ENCODE measurements at places on chromosomes 4 and X. TPM values are rescaled to one million over a fixed set of nuclear protein-coding genes. Genes with fewer than 3 reads are reported as not detected.

DNA sequence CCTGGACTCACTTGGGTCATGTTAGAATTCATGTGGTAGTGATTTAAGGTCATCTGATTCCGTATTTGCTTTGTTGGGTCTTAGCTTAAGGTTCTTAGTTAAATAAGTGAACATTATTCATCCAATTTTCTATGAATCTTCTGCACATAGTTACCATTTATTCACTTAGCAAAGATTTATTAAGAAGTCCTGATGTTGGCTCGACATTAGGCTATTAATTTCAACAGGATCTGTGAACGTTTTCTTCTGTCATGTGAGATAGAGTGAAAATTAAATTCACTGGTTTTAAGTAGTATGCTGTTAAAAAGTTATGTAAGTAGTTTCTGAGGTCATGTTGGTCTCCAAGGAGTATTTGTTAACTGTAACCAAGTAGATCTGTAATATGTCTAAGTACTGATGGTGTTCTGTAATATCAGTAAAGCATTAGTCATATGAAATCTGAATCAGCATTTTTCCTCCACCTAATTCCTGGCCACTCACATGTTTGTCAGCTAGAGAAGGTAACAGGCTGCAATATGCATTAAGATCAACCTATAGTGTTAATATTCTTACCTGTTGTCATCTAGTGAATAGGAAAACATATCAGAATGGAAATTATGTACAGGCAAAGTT lies 155.6 kb downstream of the PCDH7 start:
- H3K4me1 ChIP-seq, result no peaks in the 10 kb centered on the region
- no peak overlapping the region for H3K27ac ChIP-seq
- H3K27me3 ChIP-seq, result no peaks in the 10 kb centered on the region
- no peak for DNase-seq
- H3K4me3 ChIP-seq, result no peak overlapping the region

DNA sequence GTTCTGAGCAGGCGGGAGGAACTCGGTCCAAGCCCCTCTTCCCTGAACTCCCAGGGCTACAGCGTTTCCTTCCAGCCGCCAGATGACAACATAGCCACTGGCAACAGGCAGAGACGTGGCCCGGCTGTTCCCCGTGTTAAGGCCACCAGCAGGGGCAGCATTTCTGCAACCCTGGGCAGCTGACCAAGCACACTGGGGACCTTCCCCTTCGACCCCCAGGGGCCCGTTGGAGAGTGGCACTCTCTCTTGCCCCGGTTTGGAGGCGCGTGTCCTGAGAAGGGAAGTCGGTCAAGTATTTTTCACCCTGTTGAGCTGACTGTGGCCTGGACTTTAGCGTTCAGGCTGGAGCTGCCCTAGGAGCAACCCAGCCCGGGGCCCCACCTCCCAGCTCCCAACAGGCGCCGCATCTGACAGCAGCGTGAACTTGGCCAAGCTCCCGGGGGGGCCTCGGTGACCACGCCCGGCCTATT lies 37.6 kb downstream of the ZBTB49 start:
- no peak overlapping the region for H3K27ac ChIP-seq
- H3K27me3 ChIP-seq, result no peaks in the 10 kb centered on the region
- H3K4me3 ChIP-seq, result no peak overlapping the region
- no peaks in the 10 kb centered on the region for H3K4me1 ChIP-seq
- DNase-seq, result no peak
- H3K36me3 ChIP-seq, result no peaks in the 10 kb centered on the region

DNA sequence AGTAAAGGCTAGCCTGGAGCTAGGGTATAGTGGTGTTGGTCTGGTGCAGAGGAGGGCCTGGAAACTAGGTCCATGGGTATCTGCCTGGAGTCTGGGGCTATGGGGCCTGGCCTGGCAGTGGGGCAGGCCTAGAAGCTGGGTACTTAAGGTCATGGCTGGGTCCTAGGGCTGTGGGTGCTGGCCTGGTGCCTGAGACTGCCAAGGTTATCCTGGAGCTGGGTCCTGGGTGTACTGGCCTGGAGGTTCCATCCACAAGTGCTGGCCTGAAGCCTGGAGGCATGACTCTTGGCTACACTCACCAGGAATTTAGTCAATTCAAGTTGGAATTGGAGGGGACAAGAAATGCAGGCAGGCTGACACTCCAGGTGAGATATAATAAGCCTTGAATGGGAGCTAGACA lies 108.4 kb upstream of the ZCCHC13 start:
- no peak overlapping the region for H3K27ac ChIP-seq
- no peaks in the 10 kb centered on the region for H3K27me3 ChIP-seq
- no peak for DNase-seq
- H3K4me3 ChIP-seq, result no peak overlapping the region

DNA sequence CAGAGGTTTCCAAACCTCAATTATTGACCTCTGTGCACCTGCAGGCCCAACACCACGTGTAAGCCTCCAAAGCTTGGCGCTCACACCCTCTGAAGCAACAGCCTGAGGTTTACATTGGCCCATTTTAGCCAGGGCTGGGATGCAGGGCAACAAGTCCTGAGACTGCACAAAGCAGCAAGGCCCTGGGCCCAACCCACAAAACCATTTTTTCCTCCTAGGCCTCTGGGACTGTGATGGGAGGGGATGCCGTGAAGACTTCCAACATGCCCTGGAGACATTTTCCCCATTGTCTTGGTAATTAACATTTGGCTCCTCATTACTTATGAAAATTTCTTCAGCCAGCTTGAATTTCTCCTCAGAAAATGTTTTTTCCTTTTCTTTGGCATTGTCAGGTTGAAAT lies 54.9 kb upstream of the CNKSR2 start:
- no peak for DNase-seq
- H3K27ac ChIP-seq, result no peak overlapping the region
- H3K4me3 ChIP-seq, result no peak overlapping the region
- H3K27me3 ChIP-seq, result no peaks in the 10 kb centered on the region
- H3K4me1 ChIP-seq, result no peaks in the 10 kb centered on the region

GRCh38 chr4:159279084-159279483 lies 176.2 kb downstream of the RAPGEF2 start:
- H3K36me3 ChIP-seq, result no peaks in the 10 kb centered on the region
- no peaks in the 10 kb centered on the region for H3K27me3 ChIP-seq
- H3K4me3 ChIP-seq, result no peak overlapping the region
- no peak overlapping the region for H3K27ac ChIP-seq
- peaks cover 2% of the 10 kb centered on the region for H3K4me1 ChIP-seq

DNA sequence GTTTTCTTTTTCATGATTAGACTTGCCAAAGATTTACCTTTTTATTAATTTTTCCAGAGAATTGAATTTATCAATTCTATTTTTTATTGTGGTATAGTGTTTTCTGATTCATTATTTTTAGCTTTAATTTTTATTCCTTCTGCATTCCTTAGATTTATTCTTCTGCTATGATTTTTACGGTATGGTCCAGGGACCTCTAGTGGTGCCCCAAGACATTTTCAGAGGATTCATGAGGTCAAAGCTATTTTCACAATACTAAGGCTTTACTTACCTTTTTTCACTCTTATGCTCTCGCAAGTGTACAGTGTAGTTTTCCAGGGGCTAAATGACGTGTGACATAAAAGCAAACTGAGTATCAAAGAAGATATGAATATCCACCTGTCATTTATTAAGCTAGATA lies 8.0 kb downstream of the RADX start:
- no peak overlapping the region for H3K27ac ChIP-seq
- no peaks in the 10 kb centered on the region for H3K27me3 ChIP-seq
- no peak overlapping the region for H3K4me3 ChIP-seq
- H3K36me3 ChIP-seq, result no peaks in the 10 kb centered on the region
- no peak for DNase-seq

DNA sequence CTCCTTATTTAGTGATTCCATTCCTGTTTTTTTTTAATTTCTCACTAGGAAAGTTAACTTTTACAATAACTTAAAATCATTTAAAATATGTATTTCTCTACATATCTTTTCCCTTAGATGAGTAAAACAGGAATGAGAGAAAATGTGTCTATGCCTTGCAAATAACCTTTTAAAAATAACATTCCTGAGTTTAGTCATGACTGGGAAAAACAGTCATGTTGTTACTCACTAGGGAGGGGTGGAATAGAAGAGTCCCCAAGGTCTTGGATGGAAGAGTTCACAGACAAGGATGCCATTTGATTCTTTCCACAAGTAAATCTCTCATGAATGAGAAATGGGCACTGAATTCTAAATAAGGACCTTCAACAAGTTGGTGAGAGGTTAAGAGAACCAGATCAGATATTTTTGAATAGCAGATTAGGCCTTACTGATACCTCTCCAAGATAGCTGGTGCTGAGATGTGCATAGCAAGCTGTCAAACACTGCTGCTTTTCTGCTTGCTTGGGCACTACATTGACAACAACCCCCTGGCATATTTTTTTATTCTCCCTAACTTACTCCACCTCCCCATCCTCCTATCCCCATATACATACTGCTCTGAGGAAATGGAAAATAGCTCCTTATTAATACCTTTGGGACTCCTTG lies 25.1 kb downstream of the UGDH start:
- no peak overlapping the region for H3K27ac ChIP-seq
- no peaks in the 10 kb centered on the region for H3K27me3 ChIP-seq
- H3K4me1 ChIP-seq, result no peaks in the 10 kb centered on the region
- no peak overlapping the region for H3K4me3 ChIP-seq
- peaks cover 41% of the 10 kb centered on the region for H3K36me3 ChIP-seq
- DNase-seq, result no peak

DNA sequence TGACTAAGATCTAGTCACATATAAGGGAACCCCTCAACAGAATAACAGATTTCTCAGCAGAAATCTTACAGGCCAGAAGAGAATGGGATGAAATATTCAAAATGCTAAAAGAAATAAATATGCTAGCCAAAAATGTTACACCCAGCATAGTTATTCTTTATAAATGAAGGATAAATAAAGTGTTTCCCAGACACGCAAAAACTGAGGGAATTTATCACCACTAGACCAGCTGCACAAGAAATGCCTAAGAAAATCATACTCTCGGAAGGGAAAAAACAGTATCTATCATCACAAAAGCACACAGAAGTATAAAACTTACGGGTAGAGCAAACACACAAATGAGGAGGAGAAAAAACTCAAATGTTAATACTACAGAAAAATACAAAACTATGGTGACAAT lies 162.1 kb downstream of the HHIP start:
- no peaks in the 10 kb centered on the region for H3K27me3 ChIP-seq
- no peak overlapping the region for H3K4me3 ChIP-seq
- no peak overlapping the region for H3K27ac ChIP-seq
- DNase-seq, result no peak
- no peaks in the 10 kb centered on the region for H3K4me1 ChIP-seq

GRCh38 chrX:72262077-72262476 lies 15.0 kb downstream of the RPS4X start:
- H3K4me3 ChIP-seq, result no peak overlapping the region
- DNase-seq, result no peak
- peaks cover 2% of the 10 kb centered on the region for H3K4me1 ChIP-seq
- no peaks in the 10 kb centered on the region for H3K36me3 ChIP-seq
- no peaks in the 10 kb centered on the region for H3K27me3 ChIP-seq

Gene PFKFB1
- total RNA-seq, result 0.95 TPM

Gene TCEAL2
- total RNA-seq, result 1.3 TPM

Gene NKX6-1
- total RNA-seq, result not detected

Gene STK26
- 37.8 TPM for total RNA-seq

Gene ARR3
- total RNA-seq, result not detected

Gene PDE6B
- 21.7 TPM for total RNA-seq
